ENCODE measurements at places on chromosomes 4 and X.

- no peak for DNase-seq
Measured at GRCh38 chr4:96729641-96730040, 889.7 kb downstream of the PDHA2 start.

GRCh38 chr4:86927843-86928395, 6.9 kb upstream of the AFF1 start:
- no peak for DNase-seq

DNA sequence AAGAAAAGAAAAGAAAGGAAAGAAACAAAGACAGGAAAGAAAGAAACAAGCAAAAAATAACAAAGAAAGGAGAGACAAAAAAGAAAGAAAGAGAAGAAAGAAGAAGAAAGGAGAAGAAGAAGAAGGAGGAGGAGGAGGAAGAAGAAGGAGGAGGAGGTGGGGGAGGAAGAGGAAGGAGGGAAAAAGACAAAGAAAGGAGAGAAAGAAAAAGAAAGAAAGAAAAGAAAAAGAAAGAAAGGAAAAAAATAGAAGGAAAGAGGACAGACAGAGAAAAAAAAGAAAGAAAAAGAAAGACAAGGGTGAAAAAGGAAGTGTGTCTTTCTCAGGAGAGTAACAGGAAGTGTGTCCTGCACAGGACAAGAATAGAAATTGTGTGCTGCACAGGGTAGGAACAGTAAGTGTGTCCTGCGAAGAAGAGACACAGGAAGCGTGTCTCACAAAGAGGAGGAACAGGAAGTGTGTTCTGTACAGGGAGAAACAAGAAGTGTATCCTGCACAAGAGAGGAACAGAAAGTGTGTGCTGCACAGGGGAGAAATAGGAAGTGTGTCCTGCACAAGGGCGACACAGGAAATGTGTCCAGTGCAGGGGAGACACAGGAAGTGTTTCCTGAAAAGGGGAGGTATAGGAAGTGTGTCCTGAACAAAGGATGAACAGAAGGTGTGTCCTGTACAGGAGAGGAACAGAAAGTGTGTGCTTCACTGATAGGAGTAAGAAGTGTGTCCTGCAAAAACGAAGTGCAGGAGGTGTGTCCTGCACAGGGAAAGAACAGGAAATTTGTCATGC, 101.2 kb downstream of the ARSF start:
- DNase-seq = no peak

DNA sequence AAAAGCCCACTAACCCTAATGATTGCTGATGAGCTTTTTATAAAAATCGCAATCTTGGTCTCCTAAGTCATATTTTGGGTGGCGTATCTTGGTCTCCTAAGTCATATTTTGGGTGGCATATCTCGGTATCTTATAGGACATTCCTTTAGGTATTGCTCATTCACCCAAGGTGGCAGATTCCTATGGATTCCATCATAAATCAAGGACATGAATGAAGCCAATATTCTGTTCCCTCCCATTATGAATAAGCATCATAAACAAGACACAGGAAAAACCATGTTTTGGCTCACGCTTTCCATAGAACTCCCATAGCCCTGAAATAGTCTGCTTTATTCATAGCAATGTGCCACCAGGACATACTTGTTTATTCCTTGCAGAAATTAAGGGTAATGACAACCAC, 95.0 kb upstream of the CD99 start:
- no peak for DNase-seq

GRCh38 chrX:4656419-4656818, 943.0 kb upstream of the PRKX start:
- no peak for DNase-seq

GRCh38 chr4:70718811-70719604, 2.8 kb upstream of the RUFY3 start:
- no peak for DNase-seq

DNA sequence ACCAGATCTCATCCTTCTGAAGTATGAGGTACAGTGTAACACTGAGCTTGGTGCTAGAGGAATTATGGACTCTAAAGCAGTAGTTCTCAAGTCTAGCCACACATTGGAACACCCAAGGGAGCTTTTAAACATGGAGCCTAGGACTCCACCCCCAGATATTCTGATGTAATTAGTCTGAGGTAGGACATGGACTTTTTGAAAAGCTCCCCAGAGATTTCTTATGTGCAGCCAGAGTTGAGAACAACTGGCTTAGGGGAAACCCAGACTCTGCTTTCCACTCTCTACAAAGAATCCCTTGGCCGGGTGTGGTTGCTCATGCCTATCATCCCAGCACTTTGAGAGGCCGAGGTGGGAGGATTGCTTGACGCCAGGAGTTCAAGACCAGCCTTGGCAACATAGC, 11.6 kb upstream of the GDPD2 start:
- no peak for DNase-seq

DNA sequence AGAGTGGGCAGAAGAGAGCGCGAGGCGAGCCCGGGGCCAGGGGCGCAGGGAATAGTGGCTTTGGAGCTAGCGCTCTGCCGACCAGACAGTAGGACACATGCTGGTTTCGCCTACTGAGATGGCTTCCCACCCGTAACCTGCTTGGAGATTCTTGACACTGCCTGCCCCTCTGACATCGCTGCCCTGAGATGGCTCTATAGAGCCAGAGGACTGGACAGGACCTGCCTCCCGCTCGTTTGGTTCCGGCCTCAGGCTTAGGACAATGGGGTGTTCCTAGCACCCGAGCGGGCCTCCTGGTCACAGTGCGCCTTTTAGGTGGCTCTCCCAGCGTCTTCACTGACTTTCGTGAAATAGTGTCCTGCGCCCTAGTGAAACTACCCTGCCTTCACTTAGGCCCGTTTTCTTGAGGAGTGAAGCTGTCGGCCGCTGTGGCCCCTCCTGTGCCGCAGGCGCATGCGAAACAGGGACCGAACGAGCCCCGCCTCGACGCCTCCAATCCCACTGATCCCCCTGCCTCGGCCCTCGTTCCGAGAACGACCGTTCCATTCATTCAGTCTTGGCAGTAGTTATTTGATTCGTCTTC, 608 bp downstream of the TAF1 start:
- peak; percentile 16 for DNase-seq

DNA sequence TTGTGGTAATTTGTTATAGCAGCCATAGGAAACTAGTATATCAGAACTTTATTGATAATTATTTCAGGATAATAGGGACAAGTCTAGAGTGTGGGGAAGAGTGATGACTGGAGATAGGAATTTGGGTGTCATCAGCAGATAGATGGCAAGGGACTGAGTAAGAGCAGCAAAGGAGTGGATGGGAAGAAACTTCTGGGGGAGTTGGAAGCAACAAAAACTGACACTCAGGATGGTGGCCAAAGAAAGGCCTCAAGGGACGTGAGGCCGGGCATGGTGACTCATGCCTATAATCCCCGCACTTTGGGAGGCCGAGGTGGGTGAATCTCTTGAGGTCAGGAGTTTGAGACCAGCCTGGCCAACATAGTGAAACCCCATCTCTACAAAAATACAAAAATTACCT, 9.1 kb upstream of the SLC25A5 start:
- no peak for DNase-seq

DNA sequence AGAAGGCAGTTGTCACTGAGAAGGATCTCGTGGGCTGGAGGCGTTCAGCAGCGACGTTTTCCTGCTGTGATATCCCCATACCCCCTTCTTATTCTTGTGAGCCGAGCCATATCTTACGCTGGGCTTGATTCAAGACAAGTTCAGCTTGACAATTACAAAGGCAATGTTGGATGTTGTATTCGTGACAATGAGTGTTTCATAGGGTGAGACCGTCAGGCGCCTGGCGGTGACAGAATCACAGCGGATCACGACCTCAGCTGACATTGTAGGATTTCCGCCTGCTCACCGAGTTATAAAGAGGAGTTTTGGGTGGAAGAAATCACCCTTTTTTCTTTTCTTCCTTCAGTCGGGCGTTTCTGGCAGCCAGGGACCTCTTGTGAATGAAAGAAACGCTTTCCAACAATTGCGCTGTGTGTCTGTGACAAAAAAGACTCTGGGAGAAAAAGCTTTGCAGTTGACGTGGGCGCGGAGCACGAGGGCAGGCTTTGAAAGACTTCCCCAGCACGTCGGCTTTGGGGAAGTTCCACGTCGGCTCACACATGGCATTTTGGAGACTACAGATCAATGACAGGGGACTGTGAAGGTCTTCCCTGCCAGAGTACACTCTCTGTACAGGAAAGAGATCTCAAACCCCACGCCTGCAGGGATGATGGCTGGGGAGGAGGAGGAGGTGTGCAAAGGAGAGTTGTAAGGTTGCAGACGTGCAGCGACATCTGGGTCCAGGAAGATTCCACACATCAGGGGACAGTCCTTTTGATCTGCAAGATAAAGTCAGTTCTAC, 135.4 kb downstream of the CRLF2 start:
- DNase-seq = no peak

GRCh38 chr4:26858947-26859401, 1.7 kb upstream of the STIM2 start:
- no peak for DNase-seq

- DNase-seq = no peak
Measured at GRCh38 chrX:15848576-15848975, 6.0 kb downstream of the AP1S2 start.

GRCh38 chr4:174928575-174929253, 10.6 kb downstream of the ADAM29 start:
- no peak for DNase-seq

- DNase-seq = no peak
Measured at GRCh38 chrX:23514082-23514481, 153.2 kb upstream of the PRDX4 start.

DNA sequence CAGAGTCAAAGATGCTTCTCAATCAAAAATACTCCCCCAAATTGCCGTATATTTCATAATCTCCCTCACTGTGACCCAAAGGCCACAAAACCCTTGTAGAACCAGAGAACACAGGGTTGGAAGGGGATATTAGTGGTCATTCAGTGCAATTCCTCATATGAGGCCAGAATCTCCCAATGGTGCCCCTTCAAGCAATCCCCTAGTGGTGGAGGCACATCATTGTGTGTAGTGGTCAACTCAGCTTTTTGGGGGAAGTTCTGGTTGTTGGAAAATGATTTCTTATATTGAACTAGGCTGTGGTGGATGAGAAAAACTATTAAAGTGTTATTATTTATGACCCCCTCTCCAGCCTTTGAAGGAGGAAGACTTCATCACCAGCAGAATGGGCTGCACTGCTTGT, 17.6 kb upstream of the BOD1L1 start:
- DNase-seq = no peak

DNA sequence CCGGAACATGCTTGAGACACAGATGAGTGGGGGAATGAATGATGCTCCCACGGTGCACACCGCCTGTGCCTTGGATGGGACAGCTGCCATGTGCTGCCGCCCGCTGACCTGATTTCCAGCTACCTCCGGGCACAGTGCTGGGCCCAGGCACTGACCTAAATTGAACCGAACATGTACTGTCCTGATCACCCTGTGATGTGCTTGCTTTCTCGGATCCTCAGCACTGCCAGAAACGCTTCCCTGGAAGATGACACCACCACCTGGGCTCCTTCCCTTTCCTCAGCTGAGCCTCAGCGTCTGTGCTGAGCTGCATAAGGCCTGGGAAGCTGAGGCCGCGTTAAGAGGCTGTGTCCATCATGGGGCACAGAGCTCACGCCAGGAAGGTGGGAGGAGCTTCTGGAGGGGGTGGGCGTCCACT, 39.3 kb upstream of the MXD4 start:
- DNase-seq = no peak

DNA sequence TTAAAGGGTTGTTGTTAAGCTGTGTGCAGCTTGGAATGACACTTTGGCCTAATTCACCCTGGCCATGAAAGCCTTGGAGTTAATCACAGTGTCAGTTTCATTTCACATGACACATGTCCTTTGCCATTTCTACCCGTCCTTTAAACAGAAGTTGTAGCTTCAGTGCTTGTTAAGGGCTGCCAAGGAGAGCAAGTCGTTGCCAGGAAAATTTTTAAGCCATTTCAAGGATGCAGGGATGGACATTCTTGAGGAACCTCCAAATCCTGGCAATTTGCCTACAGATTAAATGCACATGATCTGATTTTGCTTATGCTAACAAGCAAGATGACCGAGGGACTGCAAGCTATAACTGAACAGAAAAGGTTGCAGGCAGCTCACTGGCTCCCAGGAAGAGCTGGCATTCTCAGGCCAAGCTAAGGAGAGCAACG, 40.5 kb downstream of the SETD7 start:
- DNase-seq = no peak

DNA sequence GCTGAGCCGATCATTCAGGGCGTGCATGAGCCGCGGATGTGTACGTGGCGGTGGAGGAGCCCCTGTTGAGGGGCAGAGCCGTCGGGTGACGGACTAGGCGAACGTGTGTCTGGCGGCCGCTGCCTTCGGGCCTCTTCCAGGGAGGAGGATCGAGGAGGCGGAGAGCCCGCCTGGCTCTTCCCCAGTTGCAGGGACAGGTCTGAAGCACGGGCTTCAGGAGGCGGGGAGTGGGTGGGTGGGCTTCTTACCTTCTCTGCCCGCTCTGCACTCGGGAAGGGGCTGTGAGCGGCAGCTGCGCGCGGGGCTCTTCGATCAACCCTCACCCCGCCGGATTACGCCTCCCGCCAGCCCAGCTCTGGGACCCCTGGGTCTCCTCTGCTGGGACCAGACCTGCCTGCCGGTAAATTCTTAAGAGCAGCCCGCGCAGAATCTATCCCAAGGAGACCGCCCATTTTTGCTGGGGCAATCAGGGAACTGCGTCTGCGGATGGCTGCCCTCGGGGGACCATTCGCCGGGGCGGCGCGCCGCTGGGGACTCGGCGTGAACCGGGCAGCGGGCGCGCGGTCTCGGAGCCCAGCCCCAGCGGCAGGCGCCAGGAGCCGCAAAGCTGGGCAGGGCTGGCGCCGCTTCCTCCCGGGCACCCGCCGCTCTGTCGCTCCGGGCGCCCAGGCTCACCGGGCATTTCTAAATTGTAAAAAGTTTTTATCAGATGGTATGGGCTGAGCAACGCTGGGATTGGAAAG, 4.9 kb downstream of the PLAC8 start:
- peak; percentile 47 for DNase-seq

- no peak for DNase-seq
Measured at GRCh38 chrX:107571296-107571998, 56.9 kb upstream of the PRPS1 start.

DNA sequence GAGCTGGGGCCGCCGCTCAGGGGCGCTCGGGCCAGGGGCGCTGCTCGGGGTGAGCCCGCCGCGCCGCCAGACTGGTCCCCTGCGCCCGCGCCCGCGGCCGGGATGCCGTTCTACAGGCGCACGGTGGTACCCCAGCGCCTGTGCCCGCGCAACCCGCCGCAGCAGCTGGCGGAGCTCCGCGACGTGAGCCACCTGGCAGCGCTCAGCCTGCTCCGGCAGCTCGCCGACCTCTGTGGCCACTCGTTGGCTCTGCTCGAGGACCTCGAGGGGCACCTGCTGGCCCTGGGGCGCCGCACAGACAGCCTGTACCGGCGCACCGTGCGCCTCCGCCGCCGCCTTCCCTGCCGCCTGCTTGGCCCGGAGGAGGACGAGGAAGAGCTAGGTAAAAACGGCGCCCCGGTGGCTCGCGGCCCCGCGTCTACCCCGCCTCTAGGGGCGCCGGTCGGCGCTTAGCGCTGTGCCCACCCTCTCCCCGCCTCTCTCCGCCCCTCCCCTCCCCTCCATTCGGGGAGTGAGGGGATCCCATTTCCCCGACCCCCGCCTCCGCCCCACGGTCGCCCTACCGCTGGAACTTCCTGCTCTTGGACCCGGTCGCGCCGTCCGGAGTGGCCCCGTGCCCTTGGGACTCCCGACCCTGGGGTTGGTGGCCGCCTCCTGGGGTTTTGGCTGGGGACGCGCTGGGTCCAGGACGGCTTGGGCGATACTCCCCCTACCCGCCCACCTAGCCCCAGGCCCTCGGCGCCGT, 513 bp downstream of the NHSL2 start:
- DNase-seq = peak; percentile 4

Data from germinal center (tissue), 1 donor.